Placental pericyte (primary cell): ENCODE measurements at places on chromosomes 4 and X. TPM values are rescaled to one million over a fixed set of nuclear protein-coding genes. Genes with fewer than 3 reads are reported as not detected.

The AMBN gene
- total RNA-seq = not detected in 2 replicates

The NXF3 gene
- total RNA-seq = not detected in 2 replicates

The PDGFC gene
- total RNA-seq = 44.4 and 151 TPM in 2 replicates

The PPP1R3F gene
- total RNA-seq = 4.6 and 5.2 TPM in 2 replicates

The STATH gene
- not detected in 2 replicates for total RNA-seq

The MRPL1 gene
- 19.7 and 29.2 TPM in 2 replicates for total RNA-seq

The SPRY1 gene
- total RNA-seq = 23.8 and 66.1 TPM in 2 replicates

The TBX22 gene
- total RNA-seq = not detected in 2 replicates

The HMGB2 gene
- total RNA-seq = 45.1 and 52.0 TPM in 2 replicates

The SYP gene
- under 0.01 and 0.29 TPM in 2 replicates for total RNA-seq

The XAGE1B gene
- total RNA-seq = not detected in 2 replicates

The MAGEC2 gene
- not detected in 2 replicates for total RNA-seq

The TBC1D19 gene
- total RNA-seq = 10.9 and 48.1 TPM in 2 replicates

The ETDB gene
- not detected in 2 replicates for total RNA-seq

The SOWAHD gene
- 0.22 TPM in 1 of 2 replicates, not detected in the other for total RNA-seq

The PRDM8 gene
- total RNA-seq = 9.6 and 29.3 TPM in 2 replicates

The MAGIX gene
- 1.1 and 3.3 TPM in 2 replicates for total RNA-seq

The PASD1 gene
- total RNA-seq = not detected in 2 replicates

The RBMX gene
- 176 and 274 TPM in 2 replicates for total RNA-seq

The WAS gene
- total RNA-seq = 0.14 TPM in 1 of 2 replicates, not detected in the other

The SPANXB1 gene
- total RNA-seq = not detected in 2 replicates

The AVPR2 gene
- not detected in 2 replicates for total RNA-seq

The OTC gene
- total RNA-seq = not detected in 2 replicates

The ZCCHC18 gene
- total RNA-seq = under 0.01 and 0.29 TPM in 2 replicates

The DRD5 gene
- not detected in 2 replicates for total RNA-seq

The STS gene
- total RNA-seq = 3.3 and 4.3 TPM in 2 replicates

The TBC1D9 gene
- 13.3 and 18.0 TPM in 2 replicates for total RNA-seq

The RBM41 gene
- total RNA-seq = 10.5 and 12.9 TPM in 2 replicates

The ASB9 gene
- total RNA-seq = 1.6 TPM in 1 of 2 replicates, not detected in the other

The AFAP1 gene
- total RNA-seq = 97.8 and 118 TPM in 2 replicates

The FNIP2 gene
- 20.6 and 33.1 TPM in 2 replicates for total RNA-seq

The HNRNPDL gene
- 104 and 141 TPM in 2 replicates for total RNA-seq

The CDS1 gene
- under 0.01 TPM in 1 of 2 replicates, not detected in the other for total RNA-seq

The MAGEA1 gene
- not detected in 2 replicates for total RNA-seq

The BCORL1 gene
- total RNA-seq = 1.3 and 1.6 TPM in 2 replicates

The SUPT20HL1 gene
- 0.14 TPM in 1 of 2 replicates, not detected in the other for total RNA-seq

The GLRA2 gene
- total RNA-seq = not detected in 2 replicates

The TMEM154 gene
- total RNA-seq = 13.3 and 13.6 TPM in 2 replicates

The TRIM60 gene
- 0.88 and 1.1 TPM in 2 replicates for total RNA-seq

The FBXW7 gene
- total RNA-seq = 65.6 and 106 TPM in 2 replicates

The PDZD4 gene
- total RNA-seq = 0.14 TPM in 1 of 2 replicates, not detected in the other

The GSX2 gene
- not detected in 2 replicates for total RNA-seq

The CYBB gene
- under 0.01 and 0.14 TPM in 2 replicates for total RNA-seq

The SLC49A3 gene
- 5.5 and 15.9 TPM in 2 replicates for total RNA-seq

The CPZ gene
- 1.6 and 50.3 TPM in 2 replicates for total RNA-seq

The COL4A6 gene
- 11.9 and 30.0 TPM in 2 replicates for total RNA-seq

The BMX gene
- total RNA-seq = under 0.01 TPM in 1 of 2 replicates, not detected in the other

The TCEAL6 gene
- total RNA-seq = not detected in 2 replicates

The SPARCL1 gene
- 0.14 TPM in 1 of 2 replicates, not detected in the other for total RNA-seq

The HSFX2 gene
- total RNA-seq = 0.14 TPM in 1 of 2 replicates, not detected in the other

The ZNF718 gene
- 4.8 and 7.4 TPM in 2 replicates for total RNA-seq

The QRFPR gene
- not detected in 2 replicates for total RNA-seq

The SLC38A5 gene
- total RNA-seq = 2.2 and 18.9 TPM in 2 replicates

The STARD8 gene
- total RNA-seq = 0.22 and 0.86 TPM in 2 replicates

The PRRG1 gene
- total RNA-seq = 14.2 and 31.3 TPM in 2 replicates

The MYOZ2 gene
- 0.29 and 0.66 TPM in 2 replicates for total RNA-seq

The EMCN gene
- total RNA-seq = not detected in 2 replicates

The PUDP gene
- 13.7 and 16.2 TPM in 2 replicates for total RNA-seq

The S100P gene
- total RNA-seq = not detected in 2 replicates
